ENCODE measurements at places on chromosomes 12 and 14. TPM values are rescaled to one million over a fixed set of nuclear protein-coding genes. Genes with fewer than 3 reads are reported as not detected.

KRT76 gene
- total RNA-seq = not detected

RBM19 gene
- 27.4 TPM for total RNA-seq

GUCY2C gene
- not detected for total RNA-seq

STX2 gene
- 76.5 TPM for total RNA-seq

TFCP2 gene
- 21.7 TPM for total RNA-seq

RNASE7 gene
- not detected for total RNA-seq

C12orf42 gene
- total RNA-seq = not detected

SMOC1 gene
- total RNA-seq = 0.49 TPM

NEUROD4 gene
- 206 TPM for total RNA-seq

SRP54 gene
- 43.5 TPM for total RNA-seq

REC8 gene
- total RNA-seq = 136 TPM

NKX2-1 gene
- total RNA-seq = not detected
